ENCODE measurements at places on chromosomes 7 and 10.

- DNase-seq, result no peak
Observed at GRCh38 chr7:81851413-81851812, 81.6 kb upstream of the HGF start.

GRCh38 chr10:50396491-50397311, 145.4 kb upstream of the ASAH2 start:
- DNase-seq, result no peak

DNA sequence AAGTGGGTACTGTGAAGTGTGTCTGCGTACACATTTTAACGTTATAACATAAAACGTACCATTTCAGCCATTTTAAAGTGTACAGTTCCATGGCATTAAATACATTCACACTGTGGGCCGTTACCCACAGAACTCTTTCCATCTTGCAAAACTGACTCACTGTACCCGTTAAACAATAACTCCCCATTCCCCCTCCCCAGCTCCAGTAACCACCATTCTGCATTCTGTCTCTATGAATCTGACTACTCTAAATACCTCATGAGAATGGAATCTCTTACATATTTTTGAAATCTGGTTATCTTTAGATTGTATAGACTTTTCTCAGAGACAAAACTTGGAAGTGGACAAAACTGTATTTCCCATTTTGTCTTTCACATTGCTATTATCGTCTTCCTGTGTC, 9.3 kb downstream of the ARL3 start:
- DNase-seq, result no peak

- DNase-seq, result no peak
Observed at GRCh38 chr10:124329941-124330340, 88.8 kb downstream of the OAT start.

DNA sequence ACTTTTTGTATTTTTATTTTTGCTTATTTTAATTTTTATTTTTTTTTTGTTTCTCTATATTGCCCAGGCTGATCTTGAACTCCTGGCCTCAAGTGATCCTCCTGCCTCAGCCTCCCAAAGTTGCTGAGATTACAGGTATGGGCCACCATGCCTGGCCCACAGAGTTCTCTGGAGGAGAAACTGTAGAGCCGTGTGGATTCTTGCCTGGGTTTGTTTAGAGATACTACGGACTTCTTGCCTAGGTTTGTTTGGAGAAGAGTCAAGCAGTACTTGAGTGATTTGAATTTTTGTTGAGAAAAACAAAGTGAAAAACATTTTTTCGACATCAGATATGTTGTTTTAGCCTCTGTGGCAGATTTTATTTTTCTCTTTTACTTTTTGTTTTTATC, 99.0 kb downstream of the CAMK1D start:
- no peak for DNase-seq

Data from memory B cell (primary cell).